T-helper 1 cell (primary cell): ENCODE measurements at places on chromosomes 12 and 14.

DNA sequence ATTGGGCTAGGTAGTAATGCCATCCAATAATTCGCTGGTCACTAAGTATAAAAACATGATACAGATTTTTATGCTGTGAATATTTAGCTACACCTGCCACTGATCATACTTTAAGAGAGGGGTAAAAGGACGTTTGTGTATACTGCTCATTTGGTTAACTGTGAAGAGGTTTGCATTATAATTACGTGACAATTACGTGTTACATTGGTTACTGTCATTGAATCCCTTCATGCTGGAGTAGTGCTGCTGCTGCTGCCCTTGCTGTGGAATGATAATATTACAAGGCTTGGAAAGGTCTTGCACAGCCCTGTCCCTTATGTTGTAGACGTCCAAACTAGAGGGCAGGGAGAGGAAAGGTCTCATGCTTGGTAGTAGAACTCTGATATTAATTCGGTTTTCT is 312.2 kb upstream of the ATP2B1 start:
- no peak for DNase-seq

GRCh38 chr12:71195338-71195896 is 37.6 kb upstream of the TSPAN8 start:
- no peak for DNase-seq

DNA sequence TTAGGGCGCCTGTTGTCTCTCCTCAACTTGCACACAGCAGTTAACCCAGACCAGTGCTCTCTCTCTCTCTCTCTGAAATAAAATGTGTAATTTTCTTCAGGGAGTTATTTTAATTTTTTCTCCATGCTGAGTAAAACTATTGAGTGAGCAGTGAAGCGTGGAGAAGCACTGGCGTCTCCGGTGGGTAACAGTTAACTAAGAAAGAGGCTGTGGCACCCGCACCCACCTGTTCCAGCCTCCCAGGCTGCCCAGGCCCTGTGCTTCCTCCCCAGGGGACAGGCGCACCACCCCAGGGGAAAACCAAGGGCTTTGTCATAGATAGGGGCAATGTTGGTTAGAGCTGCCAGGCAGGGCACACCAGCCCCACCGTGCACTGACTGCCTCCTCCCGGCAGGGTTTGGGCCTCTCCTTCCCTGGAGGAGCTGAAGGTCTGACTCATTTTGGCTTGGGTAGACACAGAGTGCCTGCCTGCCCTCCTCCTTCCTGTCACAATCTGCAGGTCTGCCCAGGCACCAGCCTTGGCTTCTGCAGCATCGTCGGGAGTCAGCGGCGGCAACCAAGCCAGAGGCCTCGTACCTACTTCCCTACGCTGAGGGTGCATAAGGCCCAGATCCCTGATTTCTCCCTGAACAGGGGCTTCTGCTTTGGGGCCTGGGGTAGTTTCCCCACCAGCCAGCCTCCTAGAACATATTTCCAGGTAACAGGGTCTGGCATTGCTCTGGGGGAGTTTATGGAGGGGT is 3.9 kb downstream of the HOXC5 start:
- DNase-seq, result no peak

GRCh38 chr14:81805785-81806184 is 272.1 kb upstream of the SEL1L start:
- DNase-seq, result no peak

DNA sequence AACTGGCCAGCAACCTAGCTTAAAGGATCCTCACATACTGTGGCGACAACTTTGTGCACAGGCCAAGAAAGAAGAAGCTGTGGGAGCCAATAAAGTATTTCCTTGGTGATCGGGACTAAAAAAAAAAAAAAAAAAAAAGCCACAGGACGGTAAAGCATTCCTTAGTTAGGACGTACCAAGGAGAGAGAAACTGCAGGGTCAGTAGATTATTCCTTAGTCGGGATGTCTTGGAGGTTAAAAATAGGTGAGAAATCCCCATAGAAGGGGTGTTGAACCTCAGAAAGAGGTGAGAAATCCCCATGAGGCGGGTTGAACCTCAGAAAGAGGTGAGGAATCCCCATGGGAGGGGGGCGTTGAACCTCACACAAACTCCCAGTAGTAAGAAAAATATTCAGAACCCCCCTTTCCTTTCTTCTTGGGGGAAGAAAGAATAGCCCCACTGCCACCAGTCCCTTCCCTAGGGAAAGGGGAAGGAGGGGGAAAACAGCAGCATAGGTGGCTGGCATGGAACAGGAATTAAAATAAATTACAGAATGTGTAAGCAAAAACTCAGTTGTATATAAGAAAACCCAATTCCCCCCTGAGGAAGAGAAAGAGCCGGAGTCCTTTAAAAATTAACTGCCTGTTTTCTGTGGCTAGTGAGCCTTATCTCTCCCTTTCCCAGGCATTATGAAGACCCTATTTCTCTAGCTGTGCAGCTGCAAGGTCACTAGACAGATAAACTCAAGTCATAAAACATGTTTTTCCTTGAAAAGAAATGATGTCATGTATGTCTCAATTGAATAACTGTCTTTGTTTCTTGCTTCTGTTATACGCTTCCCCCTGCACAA is 26.8 kb downstream of the KLRK1 start:
- no peak for DNase-seq

DNA sequence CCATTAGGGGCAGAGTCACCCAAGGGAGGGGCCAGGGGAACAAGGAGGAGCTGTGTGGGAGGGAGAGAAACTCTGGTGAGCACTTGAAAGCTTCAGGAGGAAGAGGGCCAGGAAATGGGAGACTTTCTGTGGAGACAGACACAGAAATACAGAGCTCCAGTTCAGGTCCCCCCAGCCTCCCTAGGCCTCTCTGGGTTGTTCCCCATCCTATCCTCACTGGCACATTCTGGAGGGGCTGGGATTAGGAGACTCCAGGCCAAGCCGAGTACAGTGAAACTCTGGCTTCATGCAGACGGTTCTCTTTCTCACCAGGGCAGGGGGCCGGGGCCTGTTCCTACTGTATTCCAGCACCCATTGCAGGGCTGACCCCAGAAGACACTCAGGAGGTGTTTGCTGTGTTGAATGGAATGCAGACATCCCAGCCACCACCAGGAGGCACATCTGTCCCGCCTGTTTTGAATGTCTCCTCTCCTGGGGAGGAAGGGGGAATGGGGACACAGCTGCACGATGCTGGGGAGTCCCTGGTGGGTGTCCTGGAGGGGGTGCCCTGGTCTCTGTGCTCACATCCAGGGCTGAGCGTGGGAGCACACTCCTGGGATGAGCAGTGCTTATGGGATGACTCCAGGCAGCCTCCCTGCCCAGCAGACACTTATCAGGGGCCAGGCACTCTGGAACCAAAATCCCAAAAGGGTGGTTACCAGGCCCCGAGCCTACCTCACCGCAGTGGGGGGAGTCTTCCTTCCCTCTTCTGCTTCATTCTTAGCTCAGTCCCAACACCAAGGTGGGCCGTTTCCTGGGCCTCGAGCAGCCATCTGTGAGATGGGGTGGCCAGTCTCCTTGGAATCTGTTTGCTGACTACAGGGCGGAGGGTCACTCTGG is 5.5 kb upstream of the KRT84 start:
- DNase-seq, result no peak

DNA sequence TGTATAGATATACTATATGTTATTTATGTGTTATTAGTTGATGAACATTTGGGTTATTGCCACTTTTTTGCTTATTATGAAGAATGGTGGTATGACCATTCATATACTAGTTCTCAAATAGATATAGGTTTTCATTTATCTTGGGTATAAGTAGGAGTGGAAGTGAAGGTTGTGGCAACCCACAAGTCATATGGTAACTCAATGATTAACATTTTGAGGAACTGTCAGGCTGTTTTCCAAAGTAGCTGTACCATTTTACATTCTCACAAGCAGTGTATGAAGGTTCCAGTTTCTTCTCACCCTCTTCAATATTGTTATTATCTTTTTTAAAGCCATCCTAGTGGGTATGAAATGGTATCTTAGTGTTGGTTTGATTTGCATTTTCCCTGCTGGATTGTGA is 19.0 kb upstream of the MSRB3 start:
- no peak for DNase-seq

DNA sequence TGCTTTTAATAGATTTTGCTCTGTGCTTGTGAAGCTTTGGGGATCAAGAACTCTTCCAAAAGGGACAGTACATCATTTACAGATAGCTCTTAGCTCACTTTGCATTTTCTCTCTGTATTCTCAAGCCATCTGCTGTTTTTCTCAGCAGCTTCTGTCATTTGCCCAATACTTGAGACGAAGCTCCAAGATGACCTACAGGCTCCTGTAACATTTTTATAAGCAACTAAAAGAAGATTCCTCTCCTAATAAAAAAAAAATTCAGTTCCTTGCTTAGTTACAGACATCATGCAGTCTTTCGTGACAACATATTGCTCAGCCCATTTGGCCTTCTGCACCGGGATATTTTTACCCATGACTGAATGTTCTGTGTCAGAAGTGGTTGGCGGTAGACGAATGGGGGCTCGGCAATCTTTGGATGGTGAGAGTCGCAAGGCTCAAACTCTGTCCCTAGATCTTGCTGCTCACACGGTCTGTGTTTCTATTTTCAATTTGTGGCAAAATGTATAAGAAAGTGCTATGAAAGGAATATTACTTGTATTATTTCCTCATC is 215.6 kb downstream of the FSCB start:
- no peak for DNase-seq

DNA sequence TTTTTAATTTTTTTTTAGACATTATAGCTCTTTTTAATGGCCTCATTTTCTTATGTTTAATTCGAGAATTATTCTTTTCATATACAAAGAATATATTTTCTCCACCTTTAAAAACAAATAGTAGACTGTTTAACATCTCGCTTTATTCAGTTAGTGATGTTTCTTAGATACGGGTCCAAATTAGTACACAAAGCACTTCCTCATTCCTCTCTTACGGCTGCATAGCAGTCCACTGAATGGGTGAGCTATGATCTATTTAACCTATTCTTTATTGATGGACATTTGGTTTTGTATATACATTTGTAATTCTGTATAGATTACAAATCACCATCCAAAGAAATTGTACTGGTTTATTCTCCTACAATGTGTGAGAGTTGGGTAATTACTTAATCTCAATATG is 8.3 kb upstream of the GPR162 start:
- DNase-seq, result no peak

- no peak for DNase-seq
Measured at GRCh38 chr12:92062539-92063493, 82.8 kb downstream of the BTG1 start.

GRCh38 chr14:65170768-65171507 is 68.6 kb upstream of the MAX start:
- no peak for DNase-seq

- DNase-seq, result no peak
Measured at GRCh38 chr12:89259821-89260220, 92.5 kb downstream of the DUSP6 start.

GRCh38 chr12:62288328-62288727 is 28.1 kb downstream of the USP15 start:
- DNase-seq, result no peak

DNA sequence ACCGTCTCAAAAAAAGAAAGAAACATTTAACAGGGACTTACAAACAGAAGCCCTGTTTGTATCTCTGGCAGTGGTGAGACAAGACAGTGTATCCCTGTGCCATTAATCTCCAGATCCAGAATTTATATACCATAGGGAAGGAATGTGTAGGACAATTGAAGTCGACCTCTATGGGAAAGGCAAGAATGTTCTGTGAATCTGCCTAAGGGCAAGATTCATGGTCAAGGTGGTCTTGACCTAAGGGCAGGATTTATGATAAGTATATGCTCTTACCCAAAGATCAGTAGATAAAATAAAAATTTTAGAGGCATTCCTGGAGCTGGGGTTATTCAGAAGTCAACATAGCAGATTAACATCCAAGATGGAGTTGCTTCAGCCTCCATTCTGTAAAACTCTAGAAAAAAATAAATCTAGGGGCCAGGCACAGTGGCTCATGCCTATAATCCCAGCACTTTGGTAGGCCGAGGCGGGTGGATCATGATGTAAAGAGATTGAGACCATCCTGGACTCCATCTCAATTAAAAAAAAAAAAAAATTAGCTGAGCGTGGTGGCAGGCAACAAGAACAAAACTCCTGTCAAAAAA is 21.0 kb upstream of the SP1 start:
- DNase-seq, result no peak

DNA sequence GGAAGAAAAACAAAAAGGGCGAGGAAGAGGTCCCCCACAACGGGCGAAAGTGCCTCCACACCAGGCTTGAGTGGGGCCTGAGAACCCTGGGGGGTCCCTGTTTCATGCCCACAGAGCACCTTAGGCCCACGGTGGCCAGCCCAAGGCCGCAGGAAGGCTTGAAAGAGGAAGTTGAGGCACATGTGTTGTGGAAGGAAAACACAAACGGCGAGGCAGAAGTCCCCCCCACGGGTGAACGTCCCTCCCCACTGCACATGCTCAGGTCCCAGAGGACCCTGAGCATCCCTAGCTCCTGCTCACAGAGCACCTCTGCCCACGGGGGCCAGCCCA is 371.5 kb downstream of the ALG10 start:
- peak; percentile 2 for DNase-seq
